KG1 (cell line): ENCODE measurements at places on chromosomes 1 and 21.

GRCh38 chr1:109923131-109923945 is 12.7 kb downstream of the CSF1 start:
- DNase-seq, result no peak

DNA sequence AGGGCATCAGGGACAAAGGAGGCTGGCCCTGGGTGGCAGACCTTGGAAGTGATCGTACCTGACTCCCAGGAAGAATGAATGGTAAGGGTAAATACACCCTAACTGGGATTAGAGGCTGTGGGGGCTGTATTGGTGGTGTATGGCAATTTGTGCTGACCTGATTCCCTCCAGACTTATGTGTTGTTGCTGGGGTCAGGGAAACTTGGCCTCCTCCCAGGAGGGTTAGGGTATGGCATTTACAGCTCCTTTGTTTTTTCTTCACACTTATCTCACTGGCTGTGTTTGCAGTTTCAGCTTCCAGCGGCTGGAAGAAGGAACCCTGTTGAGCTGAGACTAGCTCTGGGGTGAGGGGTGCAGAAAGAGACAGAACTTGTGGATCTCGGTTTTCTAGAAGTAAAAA is 8.2 kb downstream of the VANGL1 start:
- no peak for DNase-seq

DNA sequence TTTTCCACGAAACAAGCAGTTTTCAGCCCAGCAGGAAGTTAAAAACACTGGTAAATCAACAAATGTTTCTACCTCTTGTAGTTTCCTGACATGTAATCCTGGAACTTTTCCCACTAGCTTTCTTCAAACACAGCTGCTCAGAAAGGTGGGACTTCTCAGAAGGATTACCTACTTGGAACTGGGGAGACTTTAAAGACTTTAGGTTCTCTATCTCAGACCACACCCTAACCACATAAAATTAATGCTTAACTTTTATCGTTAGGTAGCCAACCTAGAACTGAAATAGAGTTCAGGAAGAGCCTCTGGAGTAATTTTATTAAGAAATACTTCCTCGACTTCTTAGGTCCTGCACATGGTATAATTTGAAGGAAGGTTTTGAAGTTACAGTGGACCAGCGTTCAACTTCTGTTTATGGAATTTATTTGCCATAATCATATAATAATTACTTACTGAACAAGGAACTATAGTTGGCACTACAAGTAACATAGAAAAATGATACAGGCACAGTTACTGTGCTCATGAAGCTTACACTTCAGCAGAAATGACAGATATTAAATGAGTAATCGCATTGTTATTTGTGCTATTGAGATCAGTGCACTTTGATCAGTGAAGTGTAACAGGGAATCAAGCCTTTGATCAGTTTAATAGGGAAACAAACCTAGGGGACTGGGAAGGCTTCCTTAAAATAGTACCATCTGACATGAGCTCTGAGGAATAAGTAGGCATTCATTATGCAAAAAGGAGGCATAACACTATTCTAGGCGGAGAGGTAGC is at the start of gene BCL2L15:
BCL2L15 (minus strand) TSS at position 180 of the 774 bp plus-strand sequence. CDS start 206 bp downstream, outside the sequence.
- DNase-seq, result no peak

DNA sequence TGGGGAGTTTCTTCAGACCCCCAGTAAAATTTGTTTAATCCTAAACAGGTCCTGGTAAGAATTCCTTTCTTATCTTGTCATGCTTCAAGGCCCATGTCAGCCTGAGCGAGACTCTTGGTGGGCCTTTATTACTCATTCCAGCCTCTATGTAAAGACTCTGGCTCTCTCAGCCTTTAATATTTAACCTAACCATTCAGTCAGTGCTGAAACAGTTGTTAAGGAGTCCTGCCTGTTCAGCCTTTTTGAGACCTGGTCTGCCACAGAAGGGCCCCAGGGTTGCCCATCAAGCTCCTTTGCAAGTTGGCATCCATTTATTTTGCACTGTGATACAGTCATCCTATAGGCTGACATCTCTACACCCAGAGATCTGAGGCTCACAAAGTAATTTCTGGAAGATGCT is 107.7 kb upstream of the VANGL1 start:
- DNase-seq, result no peak

GRCh38 chr1:43285269-43285990 is at the start of gene C1orf210:
Gene C1orf210, minus strand, starts transcription at chr1:43285581. Its CDS starts 2,311 bp downstream, at chr1:43283270.
- DNase-seq, result no peak

- no peak for DNase-seq
Measured at GRCh38 chr1:33377013-33377412, 53.9 kb downstream of the PHC2 start.

- no peak for DNase-seq
Measured at GRCh38 chr1:44792736-44793502, 4.9 kb upstream of the BEST4 start.
